ENCODE measurements at places on chromosomes 2 and 18.
A peak's percentile ranks its signal among the peaks of the same experiment; 100 is the strongest.

GRCh38 chr2:36459725-36460137, 104.2 kb downstream of the CRIM1 start:
- peak; percentile 1 for DNase-seq

DNA sequence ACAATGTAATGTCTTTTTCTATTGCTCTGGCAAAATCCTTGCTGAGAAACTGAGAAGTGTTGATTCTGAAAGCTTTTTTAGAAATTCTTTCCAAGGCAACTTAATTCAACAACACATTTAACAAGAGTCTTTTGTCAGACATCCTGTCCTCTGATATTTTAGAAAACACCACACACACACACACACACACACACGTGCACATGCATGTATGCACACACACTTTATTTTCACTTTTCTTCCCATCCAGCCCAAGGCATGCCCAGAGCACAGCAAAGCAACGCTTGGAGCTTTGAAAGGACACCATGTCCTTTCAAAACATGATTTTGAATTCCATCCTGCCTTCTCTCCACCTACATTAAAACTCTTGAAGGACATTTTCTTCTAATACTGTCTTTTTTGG, 116.1 kb downstream of the ATL2 start:
- no peak for DNase-seq

GRCh38 chr2:37560863-37561614, 110.4 kb downstream of the CDC42EP3 start:
- no peak for DNase-seq

GRCh38 chr18:3604498-3605408, 154.8 kb downstream of the TGIF1 start:
- DNase-seq = no peak

GRCh38 chr2:29463181-29463900, 348.1 kb downstream of the CLIP4 start:
- no peak for DNase-seq

- DNase-seq = no peak
These were observed 165.2 kb upstream of the COL3A1 start for GRCh38 chr2:188808947-188809355.

GRCh38 chr2:25174192-25174861, 5.9 kb upstream of the POMC start:
- no peak for DNase-seq

GRCh38 chr2:19046986-19047780, 311.2 kb downstream of the OSR1 start:
- no peak for DNase-seq

GRCh38 chr2:158042666-158043065, 59.0 kb upstream of the UPP2 start:
- no peak for DNase-seq

GRCh38 chr2:205702576-205702975, 20.3 kb downstream of the NRP2 start:
- no peak for DNase-seq

- DNase-seq = no peak
These were observed 15.9 kb upstream of the LHCGR start for GRCh38 chr2:48771241-48772014.

GRCh38 chr2:184444217-184444616, 154.1 kb upstream of the ZNF804A start:
- DNase-seq = no peak

All from NCI-H2107 (cell line).